ENCODE measurements at places on chromosomes 1 and 21.

DNA sequence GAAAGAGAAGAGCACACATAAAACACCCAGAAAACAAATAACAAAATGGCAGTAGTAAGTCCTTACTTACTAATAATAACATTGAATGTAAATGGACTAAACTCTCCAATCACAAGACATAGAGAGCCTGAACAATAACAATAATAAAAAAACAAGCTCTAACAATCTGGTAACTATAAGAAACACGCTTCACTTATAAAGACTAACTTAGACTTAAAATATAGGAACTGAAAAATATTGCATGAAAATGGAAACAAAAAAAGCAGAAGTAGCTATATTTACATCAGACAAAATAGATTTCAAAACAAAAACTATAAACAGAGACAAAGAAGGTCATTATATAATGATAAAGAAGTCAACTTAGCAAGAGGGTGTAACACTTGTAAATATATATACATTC is 83.1 kb upstream of the LYPLAL1 start:
- DNase-seq, result no peak

GRCh38 chr21:23507501-23507900 is 2099.8 kb downstream of the MRPL39 start:
- DNase-seq, result no peak

GRCh38 chr1:22803833-22804232 is 93.2 kb downstream of the EPHB2 start:
- DNase-seq, result no peak

DNA sequence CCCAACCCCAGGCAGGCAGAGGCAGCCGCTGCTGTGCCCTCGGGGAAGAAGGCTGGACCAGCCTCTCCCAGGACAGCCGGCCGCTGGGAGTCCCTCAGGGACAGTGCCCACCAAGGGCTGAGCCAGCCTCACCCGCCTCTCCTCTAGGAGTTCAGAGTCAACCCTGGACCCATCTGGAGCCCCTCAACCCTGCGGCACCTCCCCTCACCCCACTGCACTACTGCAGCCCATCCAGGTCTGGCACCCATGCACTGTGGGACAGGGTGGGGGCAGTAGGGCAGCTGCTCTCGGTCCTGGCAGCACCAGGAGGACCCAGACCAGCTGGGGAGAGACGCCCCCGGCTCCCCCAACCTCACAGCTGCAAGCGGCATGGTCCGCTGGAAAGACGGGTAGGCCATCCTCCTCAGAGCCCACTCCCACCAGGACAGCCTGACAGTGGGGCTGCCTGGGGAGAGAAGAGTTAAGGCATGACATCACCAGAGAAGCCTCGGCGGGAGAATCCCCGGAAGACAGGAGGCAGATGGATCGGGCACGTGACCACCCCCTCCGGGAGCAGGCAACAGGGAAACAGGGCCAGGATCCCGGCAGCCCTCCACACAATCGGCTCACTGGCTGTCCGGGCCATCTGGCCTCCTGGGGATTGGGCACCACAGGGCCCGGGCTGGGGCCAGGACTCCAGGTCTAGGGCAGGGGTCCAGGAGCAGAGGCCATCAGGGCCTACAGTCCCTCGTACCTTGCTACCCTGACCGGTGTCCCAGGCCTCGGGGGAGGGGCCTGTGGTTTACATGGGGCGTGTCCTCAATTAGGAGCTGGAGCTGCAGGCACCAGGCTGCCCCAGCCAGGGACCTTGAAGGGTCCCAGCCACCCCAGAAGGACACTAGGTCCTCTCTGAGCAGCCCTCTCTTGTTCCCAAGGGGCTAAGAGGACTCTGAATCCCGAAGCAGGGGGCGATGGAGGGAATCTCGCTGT is 3.1 kb downstream of the ACAP3 start:
- peak; percentile 60 for DNase-seq

DNA sequence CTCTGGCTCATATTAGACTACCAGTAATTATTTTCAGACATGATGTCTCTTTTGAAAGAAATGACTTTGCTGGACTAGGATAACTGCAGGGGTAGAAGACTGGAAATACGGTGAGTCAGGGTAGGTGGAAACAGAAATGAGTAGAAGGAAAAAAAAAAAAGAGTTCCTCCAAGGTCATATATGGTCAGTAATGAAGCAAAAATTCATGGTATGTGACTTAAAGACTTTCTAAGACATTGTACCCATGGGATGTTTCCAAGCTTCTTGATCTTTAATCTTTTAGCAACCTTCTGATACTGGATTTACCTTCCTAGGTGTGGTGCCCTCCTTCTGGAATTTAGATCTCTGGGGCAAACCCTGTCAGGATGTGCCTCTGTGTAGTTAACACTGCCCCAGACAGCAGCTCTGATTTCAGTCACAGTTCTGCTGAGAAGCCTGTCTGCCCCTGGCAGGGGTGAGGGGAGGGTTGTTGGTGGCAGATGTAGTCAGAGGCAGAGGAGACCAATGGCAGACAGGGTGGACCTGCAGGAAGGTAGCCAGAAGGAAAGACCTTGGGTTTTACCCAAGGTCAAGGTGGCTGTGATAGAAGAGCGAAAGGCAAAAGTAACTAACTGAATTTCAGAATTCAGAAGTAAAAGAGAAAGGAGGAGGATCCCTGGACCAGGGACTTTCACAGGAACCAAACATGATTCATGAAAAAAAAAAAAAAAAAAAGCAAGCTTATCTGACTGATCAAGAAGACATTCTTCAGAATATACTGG is 44.1 kb upstream of the BCL10 start:
- no peak for DNase-seq

- DNase-seq, result no peak
These were observed 53.8 kb upstream of the MROH9 start for GRCh38 chr1:170881268-170882265.
